ENCODE measurements at places on chromosomes 1 and 21. TPM values are rescaled to one million over a fixed set of nuclear protein-coding genes. Genes with fewer than 3 reads are reported as not detected.

OR10Z1 gene
- total RNA-seq: not detected

TRAF3IP3 gene
- total RNA-seq: not detected

AADACL3 gene
- total RNA-seq: not detected

FAM72D gene
- total RNA-seq: 6.7 TPM

LY9 gene
- total RNA-seq: 0.12 TPM
